Camera-type eye (tissue), 1 donor: ENCODE measurements at places on chromosomes 3 and 15. TPM values are rescaled to one million over a fixed set of nuclear protein-coding genes. Genes with fewer than 3 reads are reported as not detected.

The A4GNT gene
- 0.33 TPM for total RNA-seq

The IGF2BP2 gene
- total RNA-seq = 84.2 TPM

The UBA7 gene
- total RNA-seq = 28.0 TPM

The BRK1 gene
- total RNA-seq = 92.9 TPM

The MYH15 gene
- total RNA-seq = 58.3 TPM

The ZNF774 gene
- total RNA-seq = 4.4 TPM

The PLSCR5 gene
- not detected for total RNA-seq

The CDV3 gene
- total RNA-seq = 145 TPM

The GP9 gene
- total RNA-seq = 1.2 TPM

The KNL1 gene
- 14.2 TPM for total RNA-seq

The KCNAB1 gene
- total RNA-seq = 23.5 TPM

The MESP2 gene
- total RNA-seq = 2.8 TPM

The ROPN1 gene
- not detected for total RNA-seq

The FBXO40 gene
- 0.22 TPM for total RNA-seq
